ENCODE measurements at places on chromosomes 3 and 15. TPM values are rescaled to one million over a fixed set of nuclear protein-coding genes. Genes with fewer than 3 reads are reported as not detected.

The MITF gene
- total RNA-seq: 4.6 TPM

The SMCO1 gene
- total RNA-seq: 0.34 TPM

The CPLX3 gene
- not detected for total RNA-seq

The WDR48 gene
- 15.6 TPM for total RNA-seq

The TRIM42 gene
- total RNA-seq: not detected

The CAND2 gene
- 6.6 TPM for total RNA-seq

The NEK10 gene
- total RNA-seq: 0.34 TPM

The C3orf62 gene
- total RNA-seq: 0.74 TPM

The VGLL3 gene
- total RNA-seq: 15.8 TPM

The P2RY12 gene
- not detected for total RNA-seq

The RHCG gene
- total RNA-seq: not detected

Measured in bronchus fibroblast of lung (primary cell).